Pons (tissue), 1 donor: ENCODE measurements at places on chromosomes 16 and 17.

- DNase-seq = no peak
These were observed 6.2 kb downstream of the EFNB3 start for GRCh38 chr17:7711051-7711755.

DNA sequence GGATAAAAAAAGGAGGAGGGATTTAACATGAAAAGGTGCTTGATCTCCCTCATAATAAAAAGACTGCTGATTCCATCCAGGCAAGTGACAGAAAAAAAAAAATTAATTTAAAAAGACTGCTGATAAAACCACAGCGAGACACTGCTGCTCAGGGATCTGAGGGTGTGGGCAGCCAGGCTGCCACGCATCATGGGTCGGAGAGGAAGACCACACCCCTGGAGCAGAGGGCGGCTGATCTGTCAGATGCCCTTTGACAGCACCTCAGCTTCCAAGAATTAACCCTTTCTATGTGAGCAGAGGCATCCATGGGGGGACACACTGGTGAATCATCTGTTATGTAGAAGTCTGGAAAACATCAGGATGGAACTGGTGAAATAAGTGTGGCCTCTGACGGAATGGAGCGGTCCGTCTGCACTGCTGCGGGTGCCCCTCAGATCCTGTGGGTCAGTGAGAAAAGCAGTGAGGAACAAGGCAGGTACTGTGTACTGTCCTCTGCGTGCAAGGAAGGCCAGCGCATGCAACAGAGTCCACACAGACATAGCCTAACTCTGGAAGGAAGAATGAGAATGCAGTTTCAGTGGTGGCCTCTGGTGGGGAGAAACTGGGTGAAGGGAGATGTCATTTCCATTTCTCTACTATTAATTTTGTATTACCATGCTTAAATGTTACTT, 19.8 kb downstream of the MAPT start:
- peak; percentile 61 for DNase-seq

- DNase-seq = no peak
These were observed 51.7 kb downstream of the CMC2 start for GRCh38 chr16:80954985-80955384.

- no peak for DNase-seq
These were observed 9.3 kb upstream of the SLC16A5 start for GRCh38 chr17:75078284-75079022.

DNA sequence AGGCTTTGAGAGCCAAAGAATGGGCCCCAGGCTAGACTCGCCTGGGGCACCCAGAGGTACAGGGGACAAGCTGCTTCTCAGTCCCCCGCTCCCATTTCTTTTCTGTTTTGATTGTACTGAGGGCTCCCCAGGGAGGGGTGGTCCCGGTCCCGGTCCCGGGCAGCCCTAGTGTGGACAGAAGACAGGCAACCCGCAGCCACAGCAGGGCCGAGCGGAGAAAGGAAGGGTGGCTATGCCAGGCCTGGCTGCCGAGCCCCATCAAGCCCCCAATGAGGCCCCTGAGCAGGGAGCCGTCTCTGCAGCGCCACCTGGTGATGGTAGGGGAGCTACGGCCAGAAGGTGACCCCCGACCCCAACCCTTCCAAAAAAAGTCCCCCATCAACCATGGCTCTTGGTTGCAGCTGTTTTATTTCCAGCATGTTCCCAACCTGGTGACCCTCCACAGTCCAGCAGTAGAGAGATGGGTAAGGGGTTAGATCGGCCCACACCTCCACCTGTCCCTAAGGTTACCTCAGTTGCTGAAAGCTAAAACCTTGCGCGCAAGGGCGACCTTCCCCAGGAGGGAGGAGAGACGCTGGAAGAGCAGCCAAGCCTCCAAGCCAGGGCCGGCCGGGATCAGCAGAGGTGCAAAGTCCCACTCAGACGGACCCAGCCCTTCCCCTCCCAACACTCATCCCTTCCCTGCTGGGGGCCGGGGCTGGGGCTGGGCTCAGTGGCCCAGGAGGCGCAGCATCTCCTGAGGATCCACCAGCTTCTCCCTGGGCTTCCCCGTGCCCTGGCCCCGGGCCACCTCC, 2.6 kb upstream of the GRIN2C start:
- DNase-seq = peak; percentile 68

DNA sequence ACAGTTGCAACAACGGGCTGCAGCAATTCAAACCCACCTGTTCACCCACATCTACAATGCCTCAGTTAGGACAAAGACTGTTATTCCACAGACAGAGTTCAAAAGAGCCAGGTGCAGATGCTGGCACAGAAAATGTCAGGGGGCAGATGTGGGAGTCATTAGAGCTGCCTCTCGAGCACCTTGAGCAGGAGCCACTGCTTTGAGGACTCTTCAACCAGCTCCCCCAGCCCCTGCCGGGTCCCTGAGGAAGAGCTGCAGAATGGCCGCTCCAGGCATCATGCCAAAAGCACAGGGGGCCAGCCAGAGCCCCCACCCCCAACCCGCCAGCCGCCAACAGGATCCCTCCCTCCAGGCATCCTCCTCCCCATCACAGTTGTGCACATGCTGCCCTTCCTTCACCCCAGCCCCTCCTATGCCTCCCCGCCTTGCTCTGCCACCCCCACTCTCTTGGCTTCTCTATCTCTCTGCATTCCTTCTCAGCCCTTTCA, 20.8 kb downstream of the C17orf67 start:
- no peak for DNase-seq

- DNase-seq = no peak
These were observed 3.8 kb downstream of the HOXB2 start for GRCh38 chr17:48541036-48541576.

DNA sequence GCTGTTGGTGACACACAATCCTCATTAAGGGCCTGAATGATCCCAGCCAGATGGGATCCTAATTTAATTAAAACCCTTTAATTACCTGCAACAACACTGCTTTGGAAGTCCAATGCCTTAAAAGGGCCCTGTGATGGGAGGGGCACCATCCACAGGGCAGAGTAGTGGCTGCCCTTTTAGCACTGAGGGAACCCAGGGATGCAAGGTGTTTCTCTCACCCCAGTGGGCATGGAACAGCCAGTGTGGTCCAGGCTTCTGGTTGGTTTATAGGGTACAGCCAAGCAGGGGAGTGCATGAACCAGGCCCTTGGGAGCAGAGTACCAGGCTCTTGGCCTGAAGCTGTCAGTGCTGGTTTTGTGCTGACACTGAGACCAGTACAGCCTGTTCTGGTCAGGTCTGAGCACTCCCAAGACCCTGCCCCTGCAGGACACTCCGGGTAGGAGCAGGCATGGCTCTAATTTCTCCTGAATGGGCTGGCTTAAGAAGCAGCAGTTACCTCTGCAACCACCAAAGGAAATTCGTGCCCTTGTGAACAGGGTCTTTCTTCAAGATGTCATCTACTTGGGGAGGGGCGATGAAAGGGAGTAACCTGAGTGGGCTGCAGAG, 9.9 kb downstream of the NXPH3 start:
- DNase-seq = no peak

DNA sequence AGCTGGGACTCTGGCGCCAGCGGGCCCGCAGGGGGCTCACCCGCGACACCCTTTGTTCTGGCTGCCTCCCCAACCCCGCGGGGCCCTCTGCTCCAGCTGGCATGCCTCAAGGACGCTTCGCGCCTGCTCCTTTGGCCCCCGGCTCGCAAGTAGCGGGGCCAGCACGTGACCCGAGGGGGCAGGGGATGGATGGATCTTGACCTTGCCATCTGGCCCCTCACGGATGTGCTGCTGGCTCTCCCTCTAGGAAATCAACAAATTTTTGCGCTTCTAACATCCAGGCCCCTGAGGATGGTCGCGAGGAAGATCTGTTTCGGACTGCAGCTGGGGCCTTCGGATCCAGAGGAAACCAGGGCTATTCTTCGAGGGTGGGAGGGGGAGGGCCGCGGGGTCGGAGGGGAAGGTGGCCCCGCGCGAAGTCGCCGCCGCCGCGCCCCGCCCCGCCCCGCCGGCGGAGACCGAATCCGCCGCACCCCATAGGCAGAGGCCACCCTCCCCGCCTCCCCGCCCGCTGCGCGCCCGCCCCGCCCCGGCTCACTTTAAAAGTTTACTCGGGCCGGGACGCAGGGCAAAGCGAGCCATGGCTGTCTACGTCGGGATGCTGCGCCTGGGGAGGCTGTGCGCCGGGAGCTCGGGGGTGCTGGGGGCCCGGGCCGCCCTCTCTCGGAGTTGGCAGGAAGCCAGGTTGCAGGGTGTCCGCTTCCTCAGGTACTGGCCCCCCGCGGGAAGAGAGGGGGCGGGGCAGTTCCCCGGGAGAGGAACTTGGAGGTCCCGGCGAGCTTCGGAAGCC, at the start of gene ACSF2:
ACSF2 (plus strand) TSS at position 537 of the 790 bp plus-strand sequence; CDS start at position 581, 44 bp downstream.
- DNase-seq = peak; percentile 14

GRCh38 chr17:8922928-8923327, 42.6 kb downstream of the PIK3R5 start:
- DNase-seq = peak; percentile 53

DNA sequence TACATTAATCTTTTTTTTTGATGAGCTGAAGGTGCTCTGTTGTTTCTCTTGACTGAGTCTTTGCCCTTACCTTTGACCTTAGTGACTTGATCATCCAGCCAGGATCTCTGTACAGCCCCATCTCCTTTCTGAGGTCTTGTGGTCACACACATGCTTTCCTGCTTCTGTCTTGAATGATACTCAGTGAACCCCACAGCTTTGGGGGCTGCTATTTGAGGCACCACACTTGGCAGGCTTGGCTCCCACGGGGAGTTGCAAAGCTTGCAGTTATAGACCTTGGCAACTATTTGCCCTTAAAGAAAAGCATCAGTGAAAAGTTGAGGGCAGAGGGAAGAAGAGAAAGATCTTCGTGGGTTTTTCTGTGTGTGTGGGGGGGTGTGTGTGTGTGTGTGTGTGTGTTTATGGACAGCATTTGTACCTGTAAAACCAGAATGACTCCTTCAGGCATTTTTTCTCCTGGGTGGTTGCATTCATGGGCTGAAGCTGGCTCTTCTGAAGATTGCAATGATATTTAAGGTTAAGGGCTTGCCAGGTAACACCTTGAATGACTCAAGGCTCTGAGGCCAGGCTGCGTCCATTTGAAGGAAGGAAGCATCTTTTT, 101.6 kb downstream of the MSI2 start:
- no peak for DNase-seq

DNA sequence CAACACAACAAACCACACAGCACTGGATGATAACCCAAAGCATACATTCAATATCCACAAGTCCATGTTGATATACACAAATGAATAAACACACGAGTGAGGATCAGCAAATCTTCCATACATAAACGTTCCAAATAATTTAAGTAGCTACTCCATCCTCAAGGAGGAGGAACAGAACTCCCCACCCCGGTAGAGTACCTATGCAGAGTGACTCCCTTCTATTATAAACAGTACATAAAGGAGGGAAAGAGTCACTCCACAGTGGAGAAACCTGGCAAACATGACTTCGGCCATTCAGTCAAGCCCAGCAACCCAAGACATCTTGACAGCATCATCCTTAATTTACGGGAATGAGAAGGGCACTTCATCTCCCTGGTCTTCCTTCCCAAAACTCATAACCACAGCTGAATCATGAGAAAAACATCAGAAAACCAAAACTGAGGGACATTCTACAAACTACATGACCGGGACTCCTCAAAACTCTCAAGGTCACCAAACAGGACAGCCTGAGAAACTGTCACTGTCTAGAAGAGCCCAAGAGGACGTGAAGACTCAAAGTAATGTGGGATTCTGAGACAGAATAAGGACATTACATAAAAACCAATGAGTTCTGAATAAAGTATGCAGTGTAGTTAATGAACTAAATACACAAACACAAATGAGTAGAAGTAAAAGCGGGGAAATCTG, 5.6 kb downstream of the USP22 start:
- DNase-seq = no peak

GRCh38 chr17:40497695-40498094, 3.7 kb downstream of the TNS4 start:
- no peak for DNase-seq

GRCh38 chr16:75019586-75019985, 20.8 kb downstream of the ZNRF1 start:
- no peak for DNase-seq

DNA sequence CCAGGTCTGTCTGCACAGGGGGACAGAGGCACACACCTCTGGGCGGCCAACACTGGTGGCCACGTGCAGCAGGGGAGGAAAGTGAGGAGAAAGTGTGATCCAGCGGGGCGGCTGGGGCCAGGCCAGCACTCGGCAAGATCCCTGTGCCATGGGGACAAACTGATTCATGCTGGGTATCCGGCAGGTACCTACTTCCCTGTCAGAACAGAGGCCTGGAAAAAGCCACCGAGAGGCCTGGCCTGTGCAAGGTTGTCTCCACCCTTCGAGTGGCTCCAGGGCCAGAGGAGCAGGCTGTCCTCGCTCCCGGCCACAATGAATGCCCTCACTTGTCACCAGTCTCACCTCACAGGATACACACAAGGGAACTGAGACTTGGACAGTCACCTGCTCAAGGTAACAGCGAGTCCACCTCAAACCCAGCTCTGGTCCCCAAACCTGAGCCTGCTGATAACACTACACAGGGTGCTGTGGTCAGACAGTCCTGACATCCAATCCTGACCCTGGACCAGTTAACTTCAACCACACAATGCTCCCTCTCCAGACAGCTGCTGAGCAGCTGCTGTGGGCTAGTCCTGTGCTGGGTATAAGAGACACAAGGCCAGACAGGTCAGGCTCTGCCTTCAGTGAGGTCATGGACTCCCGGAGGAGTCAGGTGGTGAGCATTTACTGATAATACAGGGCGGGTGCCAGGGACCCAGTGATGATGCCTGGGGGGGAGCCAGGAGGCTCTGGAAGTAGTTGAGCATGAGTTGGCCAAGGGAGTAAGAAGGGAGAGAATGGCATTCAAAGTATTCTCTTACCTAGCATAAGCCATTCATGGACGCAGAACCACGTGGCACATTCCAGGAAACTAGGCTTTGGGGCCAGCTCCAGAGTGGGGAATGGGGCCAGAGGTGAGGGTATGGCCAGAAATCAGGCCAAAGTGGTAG, 53.0 kb downstream of the VAC14 start:
- DNase-seq = no peak

GRCh38 chr17:48127371-48128051, 19.9 kb downstream of the SNX11 start:
- DNase-seq = no peak

GRCh38 chr17:32118835-32119234, 23.5 kb upstream of the RHOT1 start:
- no peak for DNase-seq

GRCh38 chr17:33085256-33085655, 93.6 kb downstream of the SPACA3 start:
- no peak for DNase-seq
